Dermis microvascular lymphatic vessel endothelial cell (primary cell): ENCODE measurements at places on chromosomes 16 and 17. TPM values are rescaled to one million over a fixed set of nuclear protein-coding genes. Genes with fewer than 3 reads are reported as not detected.

SUMO2 gene
- total RNA-seq, result 90.8 and 94.6 TPM in 2 replicates

AXIN2 gene
- total RNA-seq, result 1.6 and 2.1 TPM in 2 replicates

TMEM238L gene
- total RNA-seq, result not detected in 2 replicates

GRAP gene
- total RNA-seq, result 152 and 398 TPM in 2 replicates

C1QTNF1 gene
- 8.3 and 10.7 TPM in 2 replicates for total RNA-seq

CBX2 gene
- 5.3 and 6.7 TPM in 2 replicates for total RNA-seq

NGFR gene
- total RNA-seq, result under 0.01 TPM in 1 of 2 replicates, not detected in the other

RNF40 gene
- total RNA-seq, result 41.0 and 50.3 TPM in 2 replicates

CARD14 gene
- 0.39 and 0.63 TPM in 2 replicates for total RNA-seq

PRSS21 gene
- total RNA-seq, result 0.89 and 1.8 TPM in 2 replicates

ESRP2 gene
- 0.77 and 2.1 TPM in 2 replicates for total RNA-seq

PIP4K2B gene
- total RNA-seq, result 26.8 and 41.1 TPM in 2 replicates

DNASE1L2 gene
- 0.25 and 0.26 TPM in 2 replicates for total RNA-seq

UTS2R gene
- not detected in 2 replicates for total RNA-seq

NLRC3 gene
- 5.1 and 5.4 TPM in 2 replicates for total RNA-seq

MAPK8IP3 gene
- 13.9 and 25.7 TPM in 2 replicates for total RNA-seq

PLA2G10 gene
- not detected in 2 replicates for total RNA-seq

RBL2 gene
- total RNA-seq, result 24.5 and 33.5 TPM in 2 replicates

LRRC36 gene
- total RNA-seq, result under 0.01 and 0.13 TPM in 2 replicates

USP36 gene
- total RNA-seq, result 7.8 and 18.2 TPM in 2 replicates

ZNF385C gene
- under 0.01 TPM in 1 of 2 replicates, not detected in the other for total RNA-seq

ZNF469 gene
- total RNA-seq, result 0.39 and 1.1 TPM in 2 replicates

TSPAN10 gene
- 0.51 and 0.89 TPM in 2 replicates for total RNA-seq

CDRT15 gene
- total RNA-seq, result not detected in 2 replicates

XPO6 gene
- 59.4 and 64.2 TPM in 2 replicates for total RNA-seq

DNAI2 gene
- 0.13 TPM in 1 of 2 replicates, not detected in the other for total RNA-seq

KDM8 gene
- 1.8 and 3.4 TPM in 2 replicates for total RNA-seq

PYY gene
- not detected in 2 replicates for total RNA-seq

SMIM22 gene
- not detected in 2 replicates for total RNA-seq
